A549 treated with Mapracorat at 1 μM for 4 hours (cell line): ENCODE measurements at places on chromosomes 11 and 22. TPM values are rescaled to one million over a fixed set of nuclear protein-coding genes. Genes with fewer than 3 reads are reported as not detected.

MRGPRE gene
- not detected in 5 replicates for total RNA-seq

TRIM68 gene
- total RNA-seq: 8.1 to 10.4 TPM (median 9.9 TPM) in 5 replicates

ADORA2A gene
- 0.54 to 1.2 TPM (median 0.80 TPM) in 5 replicates for total RNA-seq

HTATIP2 gene
- total RNA-seq: 185 to 198 TPM (median 192 TPM) in 5 replicates

PRR5L gene
- 11.4 to 15.1 TPM (median 13.2 TPM) in 5 replicates for total RNA-seq
